ENCODE measurements at places on chromosomes 3 and 15.

- no peak for DNase-seq
These were observed 13.7 kb downstream of the ZDHHC19 start for GRCh38 chr3:196197524-196197923.

DNA sequence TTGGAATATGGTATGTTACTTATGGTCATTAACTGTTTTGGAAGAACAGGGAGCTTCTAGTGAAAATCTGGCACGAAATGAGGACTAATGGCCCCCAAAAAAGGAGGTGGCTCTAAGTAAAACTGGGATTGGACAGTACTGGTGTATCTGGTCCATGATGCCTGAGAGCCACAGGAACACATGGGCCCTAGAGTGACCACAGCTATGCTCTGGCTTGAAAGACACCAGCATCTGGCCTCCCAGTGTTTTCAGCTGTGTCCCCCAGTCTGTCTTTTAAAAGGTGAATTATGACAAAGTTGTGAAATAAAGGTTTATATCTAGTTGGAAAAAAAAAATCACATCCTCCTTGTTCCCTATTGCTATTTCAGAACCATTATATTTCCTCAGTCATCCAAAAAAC is 64.5 kb downstream of the GSK3B start:
- DNase-seq, result no peak

DNA sequence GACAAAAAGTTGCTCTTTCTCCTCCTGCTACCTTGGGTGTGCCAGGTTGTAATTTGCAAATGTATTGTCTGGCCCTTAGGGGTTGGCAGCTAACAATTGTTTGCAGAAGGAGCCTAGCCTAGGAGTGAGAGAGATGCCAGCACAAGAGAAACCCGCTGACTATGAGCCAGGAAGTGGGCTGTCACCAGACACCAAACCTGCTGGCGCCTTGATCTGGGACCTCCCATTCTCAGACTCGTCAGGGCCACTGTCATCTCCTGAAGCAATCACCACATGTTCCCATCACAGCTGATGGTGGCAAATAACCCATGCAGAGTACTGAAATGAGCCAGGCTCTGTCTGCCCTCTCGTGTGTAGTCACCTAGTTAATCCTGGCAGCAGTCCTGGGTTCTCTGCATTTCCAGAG is 406.4 kb upstream of the NPAP1 start:
- DNase-seq, result no peak

DNA sequence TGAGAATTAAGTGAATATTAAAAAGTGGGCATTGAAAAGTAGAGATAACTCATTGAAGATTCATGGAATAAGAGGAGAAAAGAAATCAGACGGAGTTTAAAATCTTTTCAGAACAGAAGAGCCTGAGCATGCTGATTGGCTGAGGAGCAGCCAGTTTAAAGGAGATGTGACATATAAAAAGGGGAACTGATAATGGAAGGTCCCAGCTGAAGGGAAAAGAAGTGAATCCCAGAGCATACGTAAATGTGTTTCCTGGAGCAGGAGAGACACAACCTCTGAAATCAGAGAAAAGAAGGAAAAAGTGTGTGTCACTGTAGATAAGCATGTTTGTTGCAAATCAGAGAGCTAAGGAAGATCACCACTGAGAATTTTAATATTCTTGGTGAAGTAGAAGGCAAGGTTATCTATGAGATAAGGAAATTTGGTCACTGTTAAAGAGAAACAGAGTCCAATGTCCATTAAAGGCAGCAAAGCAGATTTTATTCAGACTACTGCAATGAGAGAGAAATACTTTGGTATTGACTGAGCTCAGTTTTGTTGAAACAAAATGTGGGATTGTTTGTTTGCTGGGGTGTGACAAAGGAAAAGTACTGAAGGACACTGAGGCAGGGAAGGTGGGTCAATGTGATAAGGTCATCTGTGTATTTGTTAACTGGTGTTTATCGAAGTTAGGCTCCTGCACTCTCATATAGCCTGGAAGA is 84.6 kb upstream of the WDR72 start:
- no peak for DNase-seq

DNA sequence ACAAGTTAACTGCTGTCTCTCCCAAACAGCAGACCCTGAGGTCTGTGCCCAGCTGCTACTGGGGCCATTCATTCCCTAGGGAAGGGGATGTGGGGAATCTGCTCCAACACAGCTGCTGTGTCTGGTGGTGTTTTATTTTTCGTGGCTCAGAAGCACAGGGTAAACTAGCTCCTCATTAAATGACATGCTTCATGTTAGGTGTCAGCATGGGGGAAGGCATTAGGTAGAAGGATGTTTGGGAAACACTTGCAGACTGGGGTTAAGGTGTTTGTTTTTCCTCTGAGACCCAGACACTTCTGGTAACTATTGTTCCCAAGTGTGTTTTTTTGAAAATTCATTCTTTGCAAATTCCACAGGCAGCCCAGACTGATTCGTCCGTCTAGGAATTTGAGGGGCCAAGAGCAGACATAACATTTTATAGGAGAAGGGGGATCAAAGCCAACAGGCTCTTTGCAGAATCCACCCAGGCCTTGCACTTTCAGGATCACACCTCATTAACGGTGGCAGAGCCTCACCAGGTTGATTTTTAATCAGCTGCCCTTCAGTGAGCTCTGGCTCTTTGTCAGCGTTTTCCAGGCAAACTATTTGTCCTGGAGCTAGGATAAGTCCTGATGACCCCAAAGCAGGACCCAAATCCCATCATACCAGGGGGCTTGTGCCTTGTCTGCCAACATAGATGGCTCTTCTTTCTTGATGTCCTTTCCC is 65.4 kb upstream of the ITGA11 start:
- DNase-seq, result no peak

- DNase-seq, result no peak
These were observed 39.6 kb downstream of the SSUH2 start for GRCh38 chr3:8604988-8605387.

DNA sequence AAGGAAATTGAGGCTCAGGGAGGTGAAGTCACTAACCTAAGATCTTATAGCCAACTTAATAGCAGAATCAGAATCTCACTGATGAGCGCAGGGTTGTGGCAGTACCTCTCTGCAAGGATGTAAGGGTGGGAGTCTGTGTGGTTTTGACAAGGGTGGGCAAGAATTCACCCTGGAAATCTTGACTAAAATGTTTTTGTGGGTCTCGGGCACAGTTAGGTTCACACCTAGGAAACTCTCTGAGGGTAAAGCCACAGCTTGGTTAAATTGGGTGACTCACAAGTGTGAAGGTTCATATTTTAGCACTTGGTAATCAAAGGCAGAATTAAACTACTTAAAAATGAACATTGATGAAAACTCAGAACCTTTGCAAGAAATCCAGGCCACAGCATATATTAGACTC is 178.2 kb upstream of the EOMES start:
- DNase-seq, result no peak

DNA sequence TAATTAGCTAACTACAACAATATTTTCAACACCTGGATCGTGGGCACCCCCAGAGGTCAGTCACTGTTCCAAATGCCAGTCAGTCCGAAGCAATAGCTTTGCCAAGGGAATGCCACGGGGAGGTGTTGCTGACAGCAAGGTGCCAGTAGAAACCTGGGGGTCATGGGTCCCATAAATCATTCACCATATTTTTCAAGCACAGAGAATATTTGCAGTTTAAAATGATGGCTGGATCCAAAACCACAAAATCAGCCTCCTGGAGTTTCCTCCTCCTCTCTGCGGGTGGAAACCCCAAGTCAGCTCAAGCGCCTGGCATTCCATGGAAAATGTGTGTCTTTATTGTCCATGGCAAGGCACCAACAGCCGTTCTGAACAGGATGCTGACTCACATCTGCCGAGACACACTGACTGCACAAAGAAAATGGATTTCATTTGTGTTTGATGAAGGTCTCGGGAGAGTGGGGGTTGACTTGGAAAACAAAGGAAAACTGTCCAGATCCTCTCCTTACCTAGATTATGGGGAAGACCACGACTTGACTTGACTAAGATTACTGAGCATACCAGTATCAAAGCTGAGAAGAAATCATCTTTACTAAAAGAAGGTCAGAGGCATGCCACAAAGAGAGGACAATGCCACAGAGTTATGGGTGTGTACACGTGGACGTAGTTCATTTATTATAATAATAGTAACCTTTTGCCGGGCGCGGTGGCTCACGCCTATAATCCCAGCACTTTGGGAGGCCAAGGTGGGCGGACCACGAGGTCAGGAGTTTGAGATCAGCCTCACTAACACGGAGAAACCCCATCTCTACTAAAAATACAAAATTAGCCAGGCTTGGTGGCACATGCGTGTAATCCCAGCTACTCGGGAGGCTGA is 26.4 kb downstream of the ANXA2 start:
- DNase-seq, result peak; percentile 38

GRCh38 chr3:126256251-126256650 is 75.9 kb upstream of the ALDH1L1 start:
- DNase-seq, result no peak

DNA sequence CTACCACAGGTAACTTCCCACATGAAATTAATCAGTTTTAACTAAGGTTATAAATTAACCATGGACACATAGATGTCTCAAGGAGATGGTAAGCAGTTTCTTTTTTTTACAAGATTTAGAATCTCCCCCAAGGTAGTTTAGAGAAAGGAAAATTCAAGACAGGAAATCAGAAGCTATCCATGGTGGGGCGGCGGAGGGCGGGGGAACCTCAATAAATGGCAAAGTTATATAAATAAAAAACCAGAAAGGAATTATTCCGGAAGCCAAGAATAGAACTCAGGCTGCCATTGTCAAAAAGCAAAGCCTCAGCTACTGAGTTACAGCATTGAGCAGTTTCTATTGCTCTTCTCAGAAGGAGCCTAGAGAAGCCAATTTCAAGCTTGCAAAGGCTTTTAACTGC is 172.1 kb upstream of the SMAD3 start:
- no peak for DNase-seq

DNA sequence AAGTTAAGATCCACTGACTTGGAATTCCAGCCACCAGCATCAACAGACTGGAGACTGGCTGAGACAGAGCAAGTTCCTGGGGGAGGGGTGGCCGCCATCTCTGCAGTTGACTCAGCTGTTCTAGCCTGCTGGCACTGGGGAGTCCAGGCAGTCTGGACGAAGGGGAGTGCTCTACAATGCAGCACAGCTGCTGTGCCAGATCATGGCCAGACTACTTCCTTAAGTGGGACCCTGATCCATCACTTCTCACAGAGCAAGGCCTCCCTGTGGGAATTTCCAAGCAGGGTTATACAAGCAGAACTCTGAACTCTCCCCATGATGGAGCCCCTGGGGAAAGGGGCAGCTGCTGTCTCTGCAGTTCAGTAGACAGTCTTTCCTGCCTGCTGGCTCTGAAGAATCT is 35.2 kb downstream of the PYGO1 start:
- DNase-seq, result no peak

GRCh38 chr3:65706776-65707568 is 331.7 kb downstream of the MAGI1 start:
- no peak for DNase-seq

- no peak for DNase-seq
These were observed 74.1 kb upstream of the RAP2B start for GRCh38 chr3:153087595-153088566.

- no peak for DNase-seq
These were observed 57.4 kb upstream of the ICE2 start for GRCh38 chr15:60536314-60536713.

- no peak for DNase-seq
These were observed 655.4 kb upstream of the GBE1 start for GRCh38 chr3:82416830-82417229.

DNA sequence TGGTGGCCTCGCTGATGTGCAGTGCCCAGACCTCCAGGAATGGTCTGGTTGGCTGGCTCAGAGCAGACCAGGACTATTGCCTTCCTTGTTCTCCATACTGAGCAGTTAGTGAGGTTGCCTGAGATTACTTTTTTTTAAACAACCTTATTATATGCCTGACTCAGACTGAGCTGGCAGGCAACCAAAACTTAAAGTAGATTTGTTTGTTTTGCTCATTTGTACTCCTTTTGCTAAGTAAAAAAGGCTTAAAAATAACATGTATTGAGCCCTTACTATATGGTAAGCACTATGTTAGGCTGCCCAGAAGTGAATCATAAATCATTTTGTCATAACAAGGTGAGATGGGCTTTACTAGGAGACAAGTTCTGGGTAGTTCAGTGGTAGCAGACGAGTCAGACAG is 92.4 kb downstream of the GHSR start:
- DNase-seq, result no peak

DNA sequence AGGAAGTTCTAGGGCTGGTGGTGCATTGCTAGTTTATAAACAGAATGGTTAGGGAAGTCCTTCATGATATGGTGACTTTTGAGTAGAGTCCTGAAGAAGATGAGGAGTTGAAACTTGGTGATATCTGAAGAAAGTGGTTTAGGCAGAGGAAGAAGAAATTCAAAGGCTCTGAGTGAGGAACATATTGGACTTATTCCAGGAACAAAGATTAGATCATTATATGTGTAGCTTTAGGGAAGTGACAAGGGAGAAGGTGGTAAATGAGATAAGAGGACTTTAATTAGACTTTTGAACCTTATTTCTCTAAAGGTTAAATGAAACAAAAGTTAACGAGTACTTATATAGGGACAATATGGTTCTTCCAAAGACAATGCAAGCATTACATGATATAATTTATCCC is 286.7 kb downstream of the DOCK3 start:
- DNase-seq, result no peak

GRCh38 chr3:13025090-13025489 is 48.1 kb downstream of the IQSEC1 start:
- DNase-seq, result no peak

DNA sequence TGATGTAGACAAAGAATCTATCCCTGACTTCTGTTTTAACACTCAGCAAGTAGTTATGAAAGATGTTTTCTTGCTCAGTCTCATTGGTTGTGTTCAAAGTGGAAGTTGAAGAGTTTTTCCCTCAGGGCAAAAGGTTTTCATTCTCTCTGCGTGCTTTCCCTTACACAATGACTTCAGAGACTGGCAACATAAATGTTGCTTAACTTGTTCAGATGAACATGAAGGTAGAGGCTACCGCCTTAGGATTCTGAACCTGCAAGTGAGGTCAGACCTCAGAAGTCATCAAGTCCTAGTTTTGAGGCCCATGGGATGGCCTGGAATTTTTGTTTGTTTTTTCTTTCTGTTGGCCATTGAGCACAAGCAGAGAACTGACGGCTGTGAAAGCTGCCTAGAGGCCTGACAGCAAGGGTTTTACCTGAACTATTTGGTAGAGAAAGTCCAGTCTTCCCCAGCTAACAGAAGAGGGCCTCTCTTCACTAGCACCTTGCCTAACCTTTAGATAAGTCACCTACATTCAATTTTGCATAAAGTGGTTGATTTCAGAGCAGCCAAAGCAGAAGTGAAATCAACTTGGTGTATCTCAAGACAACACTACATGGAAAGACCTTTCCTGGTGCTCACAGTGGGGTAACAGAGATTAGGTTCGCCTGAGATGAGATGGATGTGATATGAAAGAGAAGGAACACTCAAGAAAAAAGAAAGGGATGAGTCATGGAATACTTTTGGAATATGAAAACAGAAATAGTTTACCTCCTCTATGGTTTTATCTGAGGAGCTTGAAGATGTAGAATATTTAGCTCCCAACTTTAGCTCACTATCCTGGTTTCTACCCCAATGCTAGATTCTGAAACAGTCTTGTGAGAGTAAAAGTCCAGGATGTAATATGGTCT is 53.6 kb upstream of the AP4E1 start:
- no peak for DNase-seq

DNA sequence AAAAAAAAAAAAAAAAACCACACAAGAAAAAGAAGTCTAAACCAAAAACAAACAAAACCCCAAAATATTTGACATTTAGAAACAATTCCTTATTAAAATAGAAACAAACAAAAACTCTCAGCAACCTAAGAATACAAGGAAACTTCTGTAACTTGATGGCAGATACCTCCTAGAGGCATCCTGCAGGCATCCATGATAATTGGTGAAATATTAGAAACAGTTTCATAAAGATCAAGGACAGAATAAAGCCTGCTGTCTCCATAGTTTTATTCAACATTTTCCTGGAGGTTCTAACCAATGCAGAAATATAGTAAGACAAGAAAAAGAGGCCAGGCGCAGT is 63.0 kb upstream of the TRPM1 start:
- DNase-seq, result no peak

Measured in omental fat pad (tissue), 4 donors.